ENCODE measurements at places on chromosomes 5 and 9. TPM values are rescaled to one million over a fixed set of nuclear protein-coding genes. Genes with fewer than 3 reads are reported as not detected.

Gene COQ4
- 48.9 TPM for total RNA-seq

Gene TXNDC15
- 39.6 TPM for total RNA-seq

Gene C6
- total RNA-seq, result not detected

Gene ADRB2
- total RNA-seq, result not detected

Gene HRH2
- not detected for total RNA-seq

Gene SLC36A3
- not detected for total RNA-seq

Gene GGTA1
- not detected for total RNA-seq

Gene PCDHGB2
- total RNA-seq, result 1.00 TPM

Gene CDH6
- 16.0 TPM for total RNA-seq

Gene UNC13B
- 20.8 TPM for total RNA-seq

Gene CDKN2B
- total RNA-seq, result 8.2 TPM

Gene MYMK
- not detected for total RNA-seq

Gene MAPKAP1
- total RNA-seq, result 70.0 TPM

Gene EQTN
- not detected for total RNA-seq

Gene F12
- total RNA-seq, result 13.3 TPM

Gene CYLC2
- not detected for total RNA-seq

Gene DRD1
- not detected for total RNA-seq

Gene G3BP1
- total RNA-seq, result 291 TPM

Gene GTF3C5
- 73.1 TPM for total RNA-seq

Gene LIFR
- total RNA-seq, result 5.1 TPM

Gene PLAC8L1
- total RNA-seq, result not detected

Gene RNF224
- 0.27 TPM for total RNA-seq

Gene VCP
- 281 TPM for total RNA-seq

Gene RORB
- total RNA-seq, result not detected

Gene PCA3
- not detected for total RNA-seq

Gene LCP2
- total RNA-seq, result not detected

Gene PCDHGA2
- 0.20 TPM for total RNA-seq

Gene KCNN2
- not detected for total RNA-seq
